ENCODE measurements at places on chromosomes 2 and 18. TPM values are rescaled to one million over a fixed set of nuclear protein-coding genes. Genes with fewer than 3 reads are reported as not detected.

PAX8 gene
- 2.3 TPM for total RNA-seq

GALM gene
- total RNA-seq, result 35.5 TPM

REEP1 gene
- not detected for total RNA-seq

CIB4 gene
- not detected for total RNA-seq

UGT1A10 gene
- not detected for total RNA-seq

MTIF2 gene
- total RNA-seq, result 38.6 TPM

MOGAT1 gene
- not detected for total RNA-seq

SH3RF3 gene
- 2.1 TPM for total RNA-seq

COL6A3 gene
- 1.5 TPM for total RNA-seq

MRPS9 gene
- total RNA-seq, result 22.0 TPM

RUFY4 gene
- 0.81 TPM for total RNA-seq

GNAL gene
- 0.26 TPM for total RNA-seq

SERPINB12 gene
- total RNA-seq, result not detected

GKN2 gene
- not detected for total RNA-seq

LRRTM1 gene
- total RNA-seq, result not detected

ZNF236 gene
- total RNA-seq, result 28.3 TPM

PROM2 gene
- 1.1 TPM for total RNA-seq

MC2R gene
- not detected for total RNA-seq

LYG2 gene
- not detected for total RNA-seq

TDRD15 gene
- 0.06 TPM for total RNA-seq

FAHD2B gene
- total RNA-seq, result 20.7 TPM

SULT1C2 gene
- total RNA-seq, result 0.23 TPM

LCT gene
- total RNA-seq, result 0.06 TPM

ARHGEF33 gene
- not detected for total RNA-seq

EFR3B gene
- 0.12 TPM for total RNA-seq

AQP12A gene
- not detected for total RNA-seq

FHL2 gene
- total RNA-seq, result 0.33 TPM

IL1B gene
- 1.3 TPM for total RNA-seq

GALNT14 gene
- total RNA-seq, result not detected

CAPN14 gene
- 0.53 TPM for total RNA-seq

ASTL gene
- total RNA-seq, result 1.3 TPM

SMAD2 gene
- total RNA-seq, result 126 TPM

TGFA gene
- 2.9 TPM for total RNA-seq

Measured in CD4-positive, alpha-beta memory T cell (primary cell).